ENCODE measurements at places on chromosomes 7 and 10.

- DNase-seq, result no peak
Observed at GRCh38 chr10:87740254-87740655, 77.8 kb downstream of the ATAD1 start.

GRCh38 chr10:86362586-86363183 lies 3.9 kb downstream of the GRID1 start:
- no peak for DNase-seq

DNA sequence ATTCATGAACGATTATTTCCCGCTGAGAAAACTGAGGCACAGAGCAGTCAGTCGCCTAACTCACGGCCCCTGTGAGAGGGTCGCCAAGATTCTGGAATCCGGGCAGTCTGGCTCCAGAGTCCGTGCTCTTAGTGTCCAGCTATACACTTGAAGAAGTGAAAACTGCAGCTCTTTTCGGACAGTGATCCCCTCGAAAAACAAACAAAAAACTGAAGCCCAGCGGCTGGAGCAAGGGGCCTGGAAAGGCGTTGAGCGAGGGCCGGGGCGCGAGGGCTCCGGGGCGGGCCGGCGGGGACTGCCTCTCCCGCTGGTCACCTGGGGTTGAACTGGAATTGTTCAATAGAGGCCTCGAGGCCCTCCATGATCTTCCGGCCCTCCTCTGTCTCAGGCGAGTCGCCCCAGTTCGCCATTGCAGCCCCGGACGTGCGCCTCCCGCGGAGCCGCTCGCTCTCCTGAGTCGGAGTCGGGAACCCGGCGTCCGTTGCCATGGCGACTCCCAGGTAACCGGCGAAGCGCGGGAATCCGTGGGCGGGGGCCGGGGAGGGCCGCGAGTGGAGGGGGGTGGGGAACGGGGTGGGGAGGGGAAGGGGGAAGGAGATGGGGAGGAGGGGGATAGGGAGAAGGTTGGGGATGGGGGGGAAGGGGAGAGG lies 881 bp downstream of the C10orf67 start:
- DNase-seq, result no peak

DNA sequence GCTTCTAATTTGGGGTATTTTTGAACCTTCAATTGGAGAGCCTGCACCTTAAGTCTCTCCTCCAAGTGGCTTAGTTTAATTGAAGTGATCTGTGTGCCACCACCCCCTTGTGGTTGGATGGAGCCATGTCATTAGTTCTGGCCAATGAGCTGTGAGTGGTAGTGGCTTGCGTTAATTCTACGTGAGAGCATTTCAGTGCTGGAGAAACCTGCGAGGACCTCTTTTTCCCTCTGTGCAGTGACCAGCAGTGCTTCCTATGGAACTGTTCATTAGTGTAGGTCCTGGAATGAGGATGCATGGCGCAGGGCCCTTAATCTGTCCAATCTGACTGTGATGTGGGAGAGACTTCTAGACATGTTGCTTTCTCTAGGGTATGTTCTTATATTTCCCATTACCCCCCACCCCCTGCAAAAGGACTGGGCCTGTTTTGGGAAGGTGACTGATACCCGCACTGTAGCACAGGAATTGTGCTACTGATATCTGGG lies 3.8 kb downstream of the HILPDA start:
- peak; percentile 16 for DNase-seq

DNA sequence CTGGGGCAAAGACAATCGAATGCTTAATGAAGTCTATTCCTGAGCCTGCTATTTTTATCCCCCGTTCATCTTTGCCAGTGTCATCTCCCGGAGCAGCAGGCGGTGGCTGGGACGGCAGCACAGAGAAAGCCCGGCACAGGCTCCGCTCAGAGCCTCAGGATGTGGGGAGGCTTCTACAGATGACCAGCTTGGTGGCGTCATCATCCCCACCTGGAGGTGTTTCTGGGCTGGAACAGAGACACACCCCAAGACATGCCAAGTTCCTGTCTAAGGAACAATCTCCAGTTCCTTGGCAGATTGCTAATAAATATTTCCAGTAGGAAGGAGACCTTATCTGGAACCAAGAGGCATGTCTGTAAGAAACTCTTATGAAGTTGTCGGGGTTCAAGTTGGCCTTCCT lies 552.4 kb upstream of the MGMT start:
- DNase-seq, result no peak

DNA sequence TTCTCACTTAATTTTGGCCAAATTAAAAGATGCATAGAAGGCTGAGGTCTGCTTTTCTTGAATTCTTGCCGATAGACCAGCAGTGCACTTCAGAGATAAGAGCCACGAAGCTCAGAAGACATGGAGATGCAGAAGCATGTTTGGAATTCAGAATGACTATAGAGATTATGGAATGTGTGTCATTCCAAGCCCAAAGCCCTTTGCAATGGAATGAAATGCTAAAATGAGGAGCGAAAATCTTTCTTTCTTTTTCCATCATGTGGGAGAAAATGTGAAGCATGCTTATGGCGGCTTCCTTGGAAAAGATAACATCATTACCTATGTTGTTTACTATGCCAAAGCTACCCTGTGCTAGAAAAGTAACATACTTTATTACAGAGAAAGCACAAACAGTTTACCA lies 257.0 kb upstream of the RNF32 start:
- no peak for DNase-seq

GRCh38 chr7:133940368-133940767 lies 186.8 kb upstream of the LRGUK start:
- DNase-seq, result no peak

DNA sequence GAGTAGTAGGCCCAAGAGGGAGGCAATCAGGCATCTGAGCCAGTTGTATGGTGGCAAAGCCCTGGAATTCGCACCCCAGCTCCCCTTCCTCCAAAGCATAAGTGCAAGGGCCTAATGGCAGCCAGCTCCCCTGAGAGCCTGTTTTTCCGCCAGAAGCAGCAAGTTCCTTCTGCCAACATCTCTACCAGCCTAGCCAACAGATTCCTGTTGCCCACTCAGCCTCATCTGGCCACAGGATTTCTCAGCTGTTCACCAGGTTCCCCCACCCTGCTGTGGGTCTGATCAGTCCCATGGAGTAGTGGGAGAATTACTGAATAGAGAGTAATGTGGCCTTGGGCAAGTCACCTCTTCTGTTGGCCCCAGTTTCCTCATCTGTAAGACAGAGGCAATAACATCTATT lies 186.2 kb upstream of the PDE1C start:
- no peak for DNase-seq

DNA sequence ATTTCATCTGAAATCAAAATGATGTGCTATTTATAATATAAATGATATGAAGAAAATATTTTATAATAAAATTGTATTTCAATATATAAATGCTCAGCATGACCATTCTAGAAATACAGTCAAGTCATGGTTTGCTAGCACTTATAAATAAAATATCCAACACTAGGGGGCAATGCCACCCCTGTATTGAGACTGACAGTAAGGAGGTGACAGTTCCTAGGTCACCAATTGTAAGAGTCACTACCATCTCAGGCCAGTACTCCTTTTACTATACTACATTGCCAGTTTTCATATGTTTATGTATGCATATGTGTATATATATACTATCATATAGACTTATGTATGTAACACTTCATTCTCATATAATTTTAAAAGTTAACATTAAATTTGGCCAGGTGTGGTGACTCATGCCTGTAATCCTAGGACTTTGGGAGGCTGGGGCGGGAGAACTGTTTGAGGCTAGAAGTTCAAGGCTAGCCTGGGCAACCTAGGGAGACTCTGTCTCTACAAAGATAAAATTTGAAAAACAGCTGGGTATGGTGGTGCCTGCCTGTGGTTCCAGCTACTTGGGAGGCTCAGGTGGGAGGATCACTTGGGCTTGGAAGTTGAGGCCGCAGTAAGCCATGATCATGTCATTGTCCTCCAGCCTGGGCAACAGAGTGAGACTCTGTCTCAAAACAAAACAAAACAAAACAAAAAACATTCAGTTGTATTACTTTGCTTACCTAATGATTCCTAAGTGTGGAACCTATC lies 2.4 kb upstream of the CNOT4 start:
- peak; percentile 10 for DNase-seq

GRCh38 chr10:112421731-112422130 lies 25.0 kb downstream of the ZDHHC6 start:
- no peak for DNase-seq

DNA sequence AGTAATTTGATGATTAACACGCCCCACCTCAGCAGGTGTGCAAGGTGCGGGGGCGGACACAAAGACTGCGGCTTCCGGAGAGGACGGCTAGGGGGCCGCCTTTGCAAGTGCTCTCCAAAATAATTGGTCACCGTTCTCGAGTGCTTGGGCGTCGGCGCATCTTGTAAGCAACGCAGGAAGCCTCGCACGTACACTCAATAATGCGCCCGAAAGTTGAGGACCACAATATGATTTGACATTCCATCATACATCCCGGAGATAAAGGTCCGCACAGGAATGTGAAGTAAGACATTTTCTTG lies 114.7 kb downstream of the EBF3 start:
- no peak for DNase-seq

GRCh38 chr7:41886262-41886900 lies 183.5 kb upstream of the INHBA start:
- no peak for DNase-seq

DNA sequence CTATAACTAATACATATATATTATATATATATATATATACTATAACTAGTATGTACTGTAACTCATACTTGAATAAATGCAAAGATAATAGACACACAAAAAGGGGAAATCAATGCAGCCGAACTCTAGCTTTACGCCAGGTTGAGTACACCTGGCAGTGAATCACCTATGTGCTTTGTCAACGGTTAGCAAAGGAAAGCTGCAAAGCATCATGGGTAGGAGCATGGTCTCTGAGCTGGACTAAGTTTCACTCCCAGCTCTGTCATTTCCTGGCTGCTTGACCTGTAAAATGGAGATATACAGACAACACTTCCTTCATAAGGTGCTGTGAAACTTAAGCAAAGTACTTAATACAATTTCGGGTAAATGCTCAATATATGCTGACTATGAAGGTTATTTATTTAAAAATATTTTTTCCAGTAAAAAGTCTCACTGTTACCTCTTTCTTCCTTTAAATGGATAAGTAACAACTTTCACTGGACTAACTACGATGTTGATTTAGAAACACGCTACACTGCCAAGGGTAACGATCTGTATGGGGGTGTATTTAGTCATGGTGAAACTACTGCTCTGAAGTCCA lies 61.7 kb upstream of the ITGA8 start:
- DNase-seq, result no peak

GRCh38 chr7:124840435-124840834 lies 74.8 kb upstream of the GPR37 start:
- DNase-seq, result no peak

DNA sequence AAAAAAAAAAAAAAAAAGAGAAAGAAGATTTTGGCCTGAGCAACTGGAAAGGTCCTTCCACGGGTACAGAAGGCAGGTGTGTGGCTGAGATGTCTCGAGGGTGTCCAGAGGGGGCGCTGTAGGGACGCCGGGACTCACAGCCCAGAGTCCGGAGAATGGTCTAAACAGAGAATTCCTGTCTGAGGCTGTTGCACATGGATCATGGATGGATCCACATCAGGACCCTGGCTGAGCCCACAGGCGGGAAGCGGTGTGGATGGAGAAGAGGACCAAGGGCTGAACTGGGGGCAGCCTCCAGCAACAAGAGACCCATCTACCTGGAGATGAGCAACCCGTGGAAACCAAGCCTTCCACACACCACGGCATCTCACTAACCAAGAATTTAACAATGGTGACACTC lies 55.0 kb downstream of the PKD1L1 start:
- no peak for DNase-seq

- DNase-seq, result no peak
Observed at GRCh38 chr10:16835228-16835627, 18.0 kb upstream of the RSU1 start.

DNA sequence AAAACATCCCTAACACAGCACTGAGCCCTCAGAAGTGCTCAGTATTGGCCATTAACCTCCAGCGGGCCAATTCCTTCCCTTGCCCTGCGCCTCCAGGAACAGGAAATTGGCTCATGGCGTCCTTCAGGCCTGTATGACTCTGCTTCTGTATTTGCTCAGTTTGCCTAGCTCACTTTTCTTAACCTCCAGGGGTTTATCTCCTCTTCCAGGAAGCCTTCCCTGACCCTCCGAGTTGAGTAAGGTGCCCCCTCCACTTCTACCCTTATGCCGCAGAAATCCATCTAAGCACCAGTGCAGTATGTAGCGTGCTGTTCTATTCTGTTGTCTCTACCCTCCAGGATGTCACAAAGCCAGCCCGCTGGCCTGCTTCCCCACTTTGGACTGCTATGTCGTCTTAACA lies 1.1 kb upstream of the SFXN4 start:
- DNase-seq, result no peak
